ENCODE measurements at places on chromosomes 13 and 19.

- no peak for DNase-seq
These were observed 8.0 kb downstream of the CYTH2 start for GRCh38 chr19:48477067-48477685.

DNA sequence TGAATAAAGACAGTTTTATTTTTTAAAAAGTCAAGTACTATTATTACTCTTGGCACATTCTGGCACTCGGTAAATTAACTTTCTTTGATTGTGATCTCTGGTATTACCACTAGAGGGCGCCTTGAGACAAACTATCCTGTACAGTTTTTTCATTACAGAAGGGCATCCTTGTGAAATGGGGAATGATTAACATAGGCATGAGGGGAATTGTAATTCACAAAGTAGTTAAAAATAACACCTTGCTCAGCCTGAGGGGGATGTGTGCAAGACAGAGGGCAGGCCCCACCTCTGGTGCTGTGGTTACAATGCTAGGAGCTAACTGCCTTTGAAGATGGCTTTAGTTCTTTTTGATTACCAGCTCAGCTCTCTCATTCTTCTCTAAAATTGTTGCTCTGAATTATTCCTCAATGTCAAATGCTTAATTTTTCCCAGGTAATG is 24.2 kb upstream of the C1QTNF9B start:
- peak; percentile 28 for DNase-seq

DNA sequence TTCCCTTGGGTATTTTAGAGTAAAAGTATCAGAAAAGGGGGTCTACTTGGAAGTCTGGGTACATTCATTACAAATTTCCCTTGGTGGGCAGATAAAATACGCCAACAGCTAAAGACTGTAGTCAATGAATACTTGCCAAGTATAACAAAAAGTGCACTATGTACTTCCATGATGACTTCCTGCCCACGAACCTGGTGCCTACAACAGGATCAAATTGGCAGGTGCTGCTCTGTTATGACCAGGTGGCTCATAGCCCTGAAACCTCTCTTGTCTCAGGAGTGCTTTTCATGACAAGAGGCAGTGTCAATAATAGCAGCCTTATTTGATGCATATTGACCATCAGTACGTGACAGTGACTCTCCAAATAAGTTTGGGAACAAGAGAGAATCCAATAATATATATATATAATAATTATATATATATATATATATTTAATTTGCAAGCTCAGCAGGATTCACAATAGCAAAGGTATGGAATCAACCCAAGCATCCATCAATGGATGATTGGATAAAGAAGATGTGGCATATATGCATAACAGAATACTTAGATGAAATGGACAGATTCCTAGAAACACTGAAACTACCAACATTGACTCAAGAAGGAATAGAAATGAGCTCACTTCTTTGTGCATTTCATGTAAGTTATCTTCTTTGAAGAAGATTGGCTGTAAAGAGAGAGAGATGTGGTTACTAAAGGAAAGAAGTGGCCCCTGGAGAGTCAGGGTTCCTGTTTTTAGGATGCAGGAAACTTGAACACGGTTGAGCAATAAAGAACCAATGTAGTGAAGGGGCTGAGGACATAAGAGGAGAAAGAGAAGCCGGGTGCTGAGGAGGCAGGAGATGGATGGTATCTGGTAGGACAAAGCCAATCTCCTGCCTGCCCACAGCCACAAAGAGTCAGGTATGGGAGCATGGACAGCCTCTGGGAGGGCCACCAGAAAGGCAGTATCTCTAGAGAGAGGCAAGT is 52.0 kb upstream of the GTF2F2 start:
- no peak for DNase-seq

DNA sequence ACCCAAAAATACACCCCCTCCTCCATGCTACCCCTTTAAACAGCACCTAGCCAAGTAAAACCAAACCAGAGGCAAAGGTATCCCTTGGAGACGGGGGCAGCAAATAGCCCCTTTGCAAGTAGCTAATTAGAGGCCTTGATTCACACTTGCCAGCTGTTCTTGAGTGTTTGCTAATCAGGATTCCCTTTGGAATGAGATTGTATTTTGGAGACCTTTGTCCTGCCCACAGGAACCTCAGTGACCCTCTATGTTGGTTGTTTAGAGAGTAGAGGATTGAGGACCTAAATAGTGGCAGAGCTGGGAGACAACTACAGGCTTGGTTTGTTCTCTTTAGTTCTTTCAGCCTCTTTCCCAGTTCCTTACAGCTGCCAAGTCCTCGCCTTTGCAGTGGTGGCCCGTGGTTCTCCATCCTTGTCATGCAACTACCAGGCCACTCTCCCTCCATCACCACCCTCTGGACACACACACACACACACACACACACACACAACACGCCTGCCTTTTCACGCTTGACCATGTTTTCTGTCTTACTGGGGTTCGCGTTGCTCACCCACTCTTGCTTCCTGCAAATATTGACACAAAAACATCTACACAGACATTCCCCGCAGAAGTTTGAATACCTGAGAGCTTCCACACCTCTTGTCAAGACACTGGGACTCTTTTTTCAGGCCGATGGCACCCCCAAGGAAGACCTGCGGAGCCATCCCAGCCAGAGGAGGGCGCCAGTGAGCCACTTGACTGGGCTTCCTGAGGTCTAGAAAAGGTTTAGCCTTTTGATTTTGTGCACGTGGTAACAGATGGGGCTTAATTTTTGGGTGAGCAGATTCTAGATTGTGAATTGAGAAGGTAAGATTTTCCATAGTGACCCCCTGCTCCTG is 80.0 kb upstream of the GPR183 start:
- DNase-seq, result no peak

DNA sequence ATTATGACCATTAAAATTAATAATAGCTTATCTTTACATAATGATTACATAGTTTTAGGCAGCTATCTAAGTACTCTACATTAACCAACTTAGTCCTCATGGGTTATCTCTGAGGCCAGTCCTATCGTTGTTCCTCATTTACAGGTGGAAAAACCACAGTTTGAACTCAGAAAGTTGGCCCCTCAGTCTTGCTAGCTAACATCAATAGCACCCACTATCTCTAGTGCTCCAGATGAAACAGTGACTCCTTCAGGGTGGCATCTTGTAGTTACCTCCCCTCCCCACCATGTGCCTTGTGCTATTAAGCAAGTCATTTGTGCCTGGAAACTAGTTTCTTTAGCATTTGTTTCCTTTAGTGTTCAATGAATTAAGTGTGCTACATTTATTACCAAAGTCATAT is 1086.7 kb downstream of the EFNB2 start:
- DNase-seq, result no peak

GRCh38 chr13:98310485-98311199 is 133.6 kb upstream of the RNF113B start:
- DNase-seq, result no peak

DNA sequence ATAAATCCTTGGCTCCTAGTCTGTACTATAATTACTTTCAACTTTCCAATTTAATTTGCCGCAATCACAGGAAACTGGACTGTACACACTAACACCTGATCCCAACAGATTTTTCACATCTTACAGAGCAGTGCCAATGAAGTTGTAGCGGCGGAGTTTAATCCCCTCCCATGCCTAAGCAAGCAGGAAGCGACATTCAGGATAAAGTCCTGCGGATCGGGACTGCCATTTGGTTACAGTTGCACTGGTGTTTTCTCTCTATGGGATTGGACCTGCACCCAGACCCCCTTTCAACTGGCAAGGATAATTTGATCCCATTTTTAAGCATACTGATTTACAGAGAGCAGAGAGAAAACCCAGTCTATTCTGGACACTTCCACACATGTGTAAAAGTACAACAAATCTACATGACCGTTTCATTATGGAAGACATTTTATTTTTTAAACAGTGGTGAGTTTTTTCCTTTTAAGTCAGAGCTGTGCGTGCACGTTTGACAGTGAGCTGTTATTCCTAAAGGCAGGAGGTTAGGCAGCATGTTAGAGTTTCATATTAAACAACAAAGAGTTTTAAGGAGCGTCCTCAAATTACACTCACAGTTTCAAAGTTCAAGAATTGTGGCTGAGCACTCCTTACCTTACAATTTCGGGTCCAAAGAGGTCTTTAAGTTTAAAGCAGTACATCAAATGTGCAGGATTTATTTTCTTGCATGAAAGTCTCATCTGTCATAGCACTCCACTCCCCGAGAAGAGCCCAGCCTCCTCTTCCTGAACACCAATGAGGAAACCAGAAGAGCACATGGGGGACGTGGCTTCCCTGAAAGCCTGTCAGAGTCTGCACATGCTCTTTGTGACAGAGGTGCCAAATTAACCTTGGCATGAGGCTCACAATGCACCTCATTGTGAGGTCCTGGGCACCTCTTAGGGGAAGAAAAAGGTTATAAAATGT is 141.6 kb upstream of the RFC3 start:
- peak; percentile 28 for DNase-seq

DNA sequence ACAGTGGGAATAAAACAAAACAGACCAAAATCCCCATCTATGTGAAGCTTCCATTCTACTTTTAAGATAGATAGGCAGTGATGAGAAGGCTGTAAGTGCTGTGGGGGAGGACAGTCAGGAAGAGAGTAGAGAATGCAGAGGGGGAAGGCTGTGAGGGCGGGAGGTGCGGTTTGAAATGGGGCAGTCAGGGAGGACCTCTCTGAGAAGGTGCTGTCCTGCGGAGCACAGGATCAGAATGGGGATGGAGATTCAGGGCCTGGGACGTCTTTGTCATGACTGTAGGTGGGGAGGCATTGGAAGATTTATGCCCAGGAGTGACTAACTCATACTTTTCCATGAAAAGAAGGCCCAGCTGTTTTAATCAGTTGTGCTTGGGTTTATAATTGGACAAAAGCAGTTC is 3.9 kb upstream of the GPR183 start:
- DNase-seq, result no peak

GRCh38 chr13:59991395-59991794 is 172.3 kb downstream of the DIAPH3 start:
- DNase-seq, result no peak

Measured in stromal cell of bone marrow (primary cell).